ENCODE measurements at places on chromosomes 1 and 21.

GRCh38 chr1:32693455-32694174 is 9.0 kb downstream of the SYNC start:
- DNase-seq, result no peak

- no peak for DNase-seq
Measured at GRCh38 chr1:223289621-223290020, 74.4 kb downstream of the SUSD4 start.

GRCh38 chr1:91699339-91699974 is 186.5 kb downstream of the TGFBR3 start:
- no peak for DNase-seq

- DNase-seq, result peak; percentile 37
Measured at GRCh38 chr1:51189421-51190073, 46.5 kb upstream of the RNF11 start.

DNA sequence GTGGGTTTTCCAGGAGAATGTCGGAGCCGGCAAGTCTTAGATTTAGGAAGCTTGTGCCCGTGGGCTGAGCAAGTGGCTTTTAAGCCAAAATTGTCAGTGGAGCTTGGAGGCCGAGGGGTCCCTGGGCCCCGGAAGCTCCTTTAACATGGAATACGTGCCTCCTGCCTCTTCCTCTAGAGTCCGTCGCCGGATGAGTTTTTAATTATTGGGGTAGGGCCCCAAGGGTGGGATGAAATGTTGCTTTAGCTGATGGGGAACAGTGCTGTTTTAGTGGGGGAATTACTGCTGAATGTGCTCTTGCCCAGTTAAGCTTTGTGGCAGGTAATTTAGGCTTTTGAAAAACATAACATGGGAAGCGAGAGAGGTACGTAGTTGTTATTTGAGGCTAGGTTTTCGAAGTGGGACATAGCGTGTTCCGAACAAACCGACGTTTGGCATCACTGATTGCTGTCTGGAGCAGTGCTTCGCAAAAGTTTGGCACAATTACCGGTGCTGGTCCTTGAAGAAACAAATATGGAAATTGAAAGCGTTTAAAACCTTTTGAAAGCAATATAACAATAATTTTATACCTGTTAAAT is 786 bp downstream of the RPL5 start:
- no peak for DNase-seq

- no peak for DNase-seq
Measured at GRCh38 chr21:46098303-46099141, 610 bp downstream of the COL6A2 start.

GRCh38 chr1:208090388-208091301 is 153.5 kb downstream of the PLXNA2 start:
- DNase-seq, result no peak

GRCh38 chr1:109846846-109847245 is 63.8 kb upstream of the CSF1 start:
- no peak for DNase-seq

DNA sequence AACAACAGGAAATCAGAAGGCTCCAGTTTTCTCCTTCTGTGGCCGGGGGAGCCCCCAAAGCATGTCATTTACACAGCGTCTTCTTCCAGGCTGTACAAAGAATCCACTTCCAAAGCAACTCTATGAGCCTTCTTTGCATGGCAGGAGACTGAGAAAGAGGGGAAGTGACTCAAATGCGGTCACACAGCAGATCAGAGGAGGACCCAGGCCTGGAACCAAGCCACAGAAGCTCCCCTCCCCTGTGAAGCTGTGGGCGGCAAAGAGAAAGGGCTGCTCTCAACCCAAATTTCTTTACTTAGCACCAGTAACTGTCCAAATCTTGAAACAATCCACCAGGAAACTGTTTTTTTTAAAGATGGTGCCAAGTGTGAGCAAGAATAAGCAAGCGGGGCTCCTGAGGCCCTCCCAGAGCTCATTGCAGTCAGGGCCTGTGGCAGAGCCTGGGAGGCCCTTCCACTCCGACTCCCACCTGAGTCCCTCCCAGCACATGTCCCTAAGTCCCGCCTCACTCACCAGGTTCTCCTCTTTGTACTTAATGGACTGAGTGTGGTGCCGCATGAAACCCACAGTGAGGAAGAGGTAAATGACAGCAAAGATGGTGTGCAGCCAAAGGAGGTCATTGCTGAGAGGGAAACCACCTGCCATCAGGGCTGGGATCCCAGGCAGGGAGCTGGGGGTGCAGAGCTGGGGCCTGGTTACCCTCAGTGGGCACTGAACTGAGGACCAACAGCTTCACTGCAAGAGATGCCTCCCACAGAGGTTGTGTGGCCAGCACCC is 15.9 kb downstream of the TMEM63A start:
- no peak for DNase-seq

DNA sequence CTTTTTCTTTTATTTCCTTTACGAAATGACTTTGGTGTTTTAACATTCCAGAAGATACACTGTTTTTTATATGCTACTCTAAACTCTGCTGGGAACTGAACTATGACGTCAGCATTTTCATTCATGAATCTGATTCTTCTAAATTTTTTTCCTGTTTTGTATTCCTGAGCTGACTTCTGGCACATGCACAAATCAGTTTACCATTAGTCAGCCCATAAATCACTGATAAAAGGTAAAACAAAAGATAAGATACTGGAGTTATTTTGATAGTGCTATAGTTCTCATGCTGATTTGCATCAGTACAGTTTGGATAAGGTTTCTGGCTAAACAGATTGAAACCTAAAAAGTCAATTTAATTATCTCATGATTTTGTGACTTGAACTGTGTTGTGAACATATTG is 10.4 kb downstream of the CAMTA1 start:
- DNase-seq, result no peak

DNA sequence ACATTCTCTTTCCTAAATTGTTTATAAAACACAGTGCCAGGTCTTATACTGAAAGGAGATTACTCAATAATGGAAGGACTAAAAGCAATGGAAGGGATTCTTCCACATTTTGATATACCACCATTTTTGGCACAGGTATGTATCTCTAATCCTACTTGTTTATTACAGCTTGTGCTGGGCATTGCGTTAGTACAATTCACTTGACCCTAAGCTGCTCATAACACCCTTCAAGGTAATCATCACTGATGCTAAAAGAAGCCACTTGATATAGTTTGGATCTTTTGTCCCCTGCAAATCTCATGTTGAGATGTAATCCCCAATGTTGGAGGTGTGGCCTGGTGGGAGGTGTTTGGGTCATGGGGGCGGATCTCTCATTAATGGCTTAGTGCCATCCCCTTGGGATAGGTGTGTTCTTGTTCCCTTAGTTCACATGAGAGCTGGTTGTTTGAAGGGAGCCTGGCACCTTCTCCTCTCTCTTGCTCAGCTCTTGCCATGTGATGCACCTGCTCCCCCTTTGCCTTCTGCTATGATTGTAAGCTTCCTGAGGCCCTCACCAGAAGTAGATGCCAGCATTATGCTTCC is 71.1 kb downstream of the NIBAN1 start:
- DNase-seq, result no peak

DNA sequence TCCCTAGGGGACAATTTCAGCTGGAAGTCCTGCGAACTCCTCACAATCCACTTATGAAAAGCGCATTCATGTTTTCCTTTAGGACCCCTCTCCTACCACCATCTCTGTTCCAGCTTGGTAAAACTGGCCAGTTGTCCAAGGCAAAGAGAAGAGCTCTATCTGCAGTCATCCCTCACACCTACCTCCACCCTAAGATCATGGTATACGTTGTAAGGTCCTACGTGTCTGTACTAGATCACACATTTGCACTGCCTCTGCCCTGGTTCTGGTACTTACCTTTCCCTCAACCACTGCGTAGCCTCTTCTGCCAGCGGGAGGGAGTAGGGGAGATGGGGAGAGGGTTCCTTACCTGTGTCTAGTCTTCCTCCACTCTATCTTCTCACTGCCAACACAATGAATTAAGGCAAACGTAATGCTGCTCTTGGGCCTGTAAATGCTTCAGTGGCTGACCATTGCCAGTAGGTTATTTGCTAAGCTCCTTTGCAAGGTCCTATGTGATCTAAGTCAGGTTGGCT is 739 bp upstream of the NUP133 start:
- DNase-seq, result no peak

DNA sequence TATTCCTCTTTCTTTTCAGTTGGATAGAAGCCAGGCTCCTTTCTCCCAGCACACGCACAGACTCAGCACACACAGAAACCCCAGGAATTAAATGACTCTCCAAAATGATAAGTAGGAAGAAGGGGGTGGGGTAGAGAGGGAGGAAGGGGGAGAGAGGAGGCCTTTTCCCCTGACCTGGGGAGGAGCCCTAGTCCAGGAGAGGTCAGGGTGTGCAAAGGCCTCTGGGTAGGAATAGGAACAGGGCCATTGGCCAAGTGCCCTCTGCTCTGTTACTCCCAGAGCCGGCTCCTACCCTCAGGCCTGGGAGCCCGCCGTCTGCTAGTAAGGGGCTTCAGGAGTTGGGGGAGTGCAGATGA is 35.6 kb upstream of the PUM1 start:
- DNase-seq, result no peak

DNA sequence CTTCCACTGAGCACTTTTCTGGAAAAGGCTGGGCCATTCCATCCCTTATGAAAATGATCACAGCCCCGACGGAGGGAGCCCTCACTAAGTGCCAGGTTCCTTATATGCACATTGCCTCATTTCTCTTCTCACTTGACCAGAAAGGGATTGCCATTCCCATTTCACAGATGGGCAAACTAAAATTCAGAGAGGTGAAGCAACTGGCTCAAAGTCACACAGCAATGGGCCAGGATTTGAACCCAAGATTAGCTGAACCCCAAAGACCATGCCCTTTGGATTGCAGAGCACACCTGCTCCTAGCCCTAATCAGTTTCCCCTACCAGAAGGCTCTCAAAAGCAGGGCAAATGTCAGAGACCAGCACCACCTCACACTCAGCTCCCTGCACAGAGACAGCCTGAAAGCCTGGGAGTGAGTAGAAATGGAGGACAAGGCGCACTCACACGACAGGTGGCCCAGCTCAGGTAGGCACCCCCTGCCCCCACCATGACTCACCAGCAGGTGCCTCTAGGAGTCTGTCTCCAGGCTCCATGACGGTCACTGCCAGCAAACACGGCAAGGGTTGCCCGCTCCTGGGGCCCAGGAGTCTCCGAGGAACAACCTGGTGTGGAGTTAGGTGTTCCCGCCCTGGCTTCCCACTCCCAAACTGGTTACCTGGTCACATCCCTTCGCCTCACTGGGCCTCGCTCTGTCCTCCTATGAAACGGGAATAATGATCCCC is 21.7 kb downstream of the SDC3 start:
- DNase-seq, result no peak

- DNase-seq, result no peak
Measured at GRCh38 chr1:232978091-232978634, 27.8 kb downstream of the NTPCR start.

- DNase-seq, result no peak
Measured at GRCh38 chr1:54518489-54518888, 29.5 kb upstream of the ACOT11 start.

GRCh38 chr1:15177710-15178166 is 24.2 kb downstream of the TMEM51 start:
- DNase-seq, result no peak

GRCh38 chr1:244085891-244086290 is 34.8 kb downstream of the ZBTB18 start:
- no peak for DNase-seq

DNA sequence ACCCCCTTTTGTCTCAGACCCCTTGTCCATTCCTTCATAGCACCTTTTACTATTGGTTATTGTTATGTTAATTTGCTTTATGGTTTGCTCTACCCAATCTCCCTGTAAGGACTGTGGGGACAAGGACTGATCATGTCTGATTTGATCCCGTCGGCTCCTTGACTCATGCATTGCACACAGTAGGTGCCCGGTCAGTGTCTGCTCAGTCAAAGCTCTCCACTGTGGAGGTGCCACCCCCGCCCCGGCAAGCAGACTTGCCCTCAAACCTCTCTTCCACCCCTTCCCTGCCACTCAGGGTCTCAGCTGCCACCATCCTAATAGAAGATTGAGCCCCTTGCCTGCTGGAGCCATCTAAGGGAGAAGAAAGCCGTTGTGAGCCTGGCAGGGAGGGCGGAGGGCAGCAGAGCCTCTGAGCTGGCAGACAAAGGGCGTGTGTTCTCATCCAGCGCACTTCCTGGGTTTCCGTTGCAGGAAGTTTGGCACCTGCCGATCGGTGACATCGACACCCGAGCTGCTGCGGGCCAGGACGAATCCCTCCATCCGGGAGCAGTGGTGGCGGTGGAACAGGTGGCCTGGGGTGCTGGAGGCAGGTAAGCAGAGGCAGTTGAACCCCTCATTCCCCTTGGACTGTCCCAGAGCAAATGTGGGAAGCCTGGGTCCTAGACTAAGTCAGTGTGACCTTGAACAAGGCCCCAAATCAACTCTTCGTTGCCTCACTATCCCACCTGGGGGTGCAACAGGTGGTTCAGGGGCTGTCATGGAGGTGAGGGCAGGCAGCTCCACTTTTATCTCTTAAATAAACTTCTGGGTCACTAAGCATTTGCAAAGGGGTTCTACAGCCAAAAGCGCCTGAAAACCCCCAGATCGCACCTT is 2.2 kb upstream of the FBLIM1 start:
- peak; percentile 91 for DNase-seq

- no peak for DNase-seq
Measured at GRCh38 chr1:54497338-54497737, 50.7 kb upstream of the ACOT11 start.

DNA sequence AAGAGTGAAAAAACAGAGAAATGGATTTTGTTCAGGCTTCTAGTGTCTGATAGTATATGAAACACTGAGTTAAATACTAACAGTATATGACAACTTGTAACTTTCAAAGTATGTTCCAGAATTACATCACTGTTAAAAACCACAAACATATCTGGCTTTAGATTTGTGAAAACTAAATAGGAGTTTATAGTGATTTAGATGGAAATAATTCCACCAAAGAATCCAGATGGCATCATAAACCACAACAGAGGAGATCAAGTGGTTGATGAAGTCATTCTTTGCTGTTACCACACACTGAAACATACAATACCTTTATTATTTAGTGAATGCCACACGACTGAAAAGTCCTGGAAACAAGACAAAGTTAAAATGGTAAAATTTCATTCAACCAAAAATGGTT is 37.2 kb downstream of the ALG14 start:
- no peak for DNase-seq

DNA sequence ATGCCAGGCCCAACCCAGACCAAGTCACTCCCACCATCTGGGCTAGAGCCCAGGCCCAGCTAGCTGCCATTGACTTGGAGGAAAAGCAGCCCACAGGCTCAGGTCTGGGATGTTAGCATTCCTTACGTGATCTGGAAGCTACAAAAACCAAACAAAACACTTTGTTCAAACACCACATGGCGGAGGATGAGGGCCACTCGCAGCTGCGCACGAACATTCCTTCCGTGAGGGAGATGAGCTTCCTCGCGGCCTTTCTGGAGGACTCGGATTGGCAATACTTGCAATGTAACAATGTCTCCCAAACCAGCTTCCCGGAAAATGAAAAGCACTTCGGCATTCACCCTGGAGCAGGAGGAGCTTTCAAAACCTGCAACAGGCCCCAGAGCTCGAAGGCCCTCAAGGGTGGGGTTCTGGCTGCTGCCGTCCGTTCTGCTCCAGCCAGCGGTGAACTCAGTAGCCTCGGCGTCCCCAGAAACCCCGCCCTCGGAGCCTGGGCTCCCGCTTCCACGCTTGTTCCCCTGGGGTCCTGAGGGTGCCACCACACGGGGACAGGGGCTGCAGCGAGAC is 40.5 kb downstream of the COL6A1 start:
- DNase-seq, result no peak

GRCh38 chr1:79849388-79849787 is 842.9 kb upstream of the ADGRL4 start:
- DNase-seq, result no peak
